Stromal cell of bone marrow (primary cell): ENCODE measurements at places on chromosomes 2 and 18.

GRCh38 chr18:9951022-9951859, 37.4 kb downstream of the VAPA start:
- peak; percentile 45 for DNase-seq

DNA sequence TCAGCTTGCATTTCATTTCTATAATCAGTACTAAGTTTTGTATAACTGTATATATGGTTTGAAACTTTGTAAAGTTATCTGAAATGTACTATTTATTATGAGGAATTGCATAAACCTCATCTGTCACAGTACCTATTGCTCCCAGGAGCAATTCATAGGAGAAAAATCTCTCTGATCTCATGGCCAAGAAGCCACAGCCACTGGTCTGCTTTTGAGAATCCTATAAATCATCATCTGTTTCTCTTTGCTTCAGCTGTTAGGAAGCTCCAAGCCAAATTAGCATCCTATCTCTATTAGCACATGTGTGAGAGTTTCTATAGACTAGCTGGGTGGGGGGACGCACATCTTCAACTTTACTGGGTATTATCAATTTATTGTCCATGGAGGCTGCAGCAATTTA, 210.3 kb downstream of the CYP26B1 start:
- no peak for DNase-seq

- DNase-seq, result no peak
Observed at GRCh38 chr2:26346454-26347053, at the start of gene ADGRF3. Gene ADGRF3, minus strand, starts transcription at chr2:26346789. Its CDS starts 555 bp downstream, at chr2:26346234.

GRCh38 chr2:112482309-112483041, 519 bp downstream of the TTL start:
- no peak for DNase-seq

- DNase-seq, result no peak
Observed at GRCh38 chr2:23448906-23449305, 63.9 kb downstream of the KLHL29 start.

DNA sequence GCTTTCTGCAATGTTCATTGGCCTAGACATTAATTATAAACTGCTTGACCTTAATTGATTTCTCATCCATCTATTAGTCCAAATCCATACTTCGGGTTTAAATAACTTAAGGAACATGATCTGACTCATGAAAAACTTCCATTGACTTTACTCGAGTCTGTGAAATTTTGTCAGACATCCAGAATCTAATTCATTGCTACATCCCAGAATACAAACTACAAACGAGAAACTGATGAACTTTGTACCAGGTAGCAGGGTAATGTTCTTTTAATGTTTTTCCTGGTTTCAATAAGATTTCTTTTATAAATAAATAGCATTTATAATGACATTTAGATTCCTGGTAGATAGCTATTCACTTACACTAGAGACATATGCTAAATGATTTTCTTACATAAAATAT, 36.0 kb upstream of the IKZF2 start:
- DNase-seq, result no peak

DNA sequence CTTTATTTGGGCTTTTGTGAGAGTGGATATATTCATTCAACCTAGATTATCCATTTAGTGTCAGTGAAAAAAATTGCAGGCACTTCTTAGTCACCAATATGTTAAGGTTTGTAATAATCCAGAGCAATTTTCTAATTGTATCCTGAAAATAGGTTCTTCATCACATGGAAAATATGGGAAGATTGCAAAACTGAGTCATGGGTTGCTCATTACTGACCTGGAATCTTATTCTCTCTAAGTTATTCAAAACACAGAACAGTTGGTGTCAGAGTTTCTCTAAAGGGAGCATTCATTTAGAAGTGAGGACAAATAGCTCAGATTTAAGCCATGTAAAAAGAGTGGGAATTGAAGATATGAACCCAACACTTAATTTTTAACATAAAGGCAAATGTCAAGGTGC, 181.3 kb downstream of the IKZF2 start:
- peak; percentile 46 for DNase-seq

DNA sequence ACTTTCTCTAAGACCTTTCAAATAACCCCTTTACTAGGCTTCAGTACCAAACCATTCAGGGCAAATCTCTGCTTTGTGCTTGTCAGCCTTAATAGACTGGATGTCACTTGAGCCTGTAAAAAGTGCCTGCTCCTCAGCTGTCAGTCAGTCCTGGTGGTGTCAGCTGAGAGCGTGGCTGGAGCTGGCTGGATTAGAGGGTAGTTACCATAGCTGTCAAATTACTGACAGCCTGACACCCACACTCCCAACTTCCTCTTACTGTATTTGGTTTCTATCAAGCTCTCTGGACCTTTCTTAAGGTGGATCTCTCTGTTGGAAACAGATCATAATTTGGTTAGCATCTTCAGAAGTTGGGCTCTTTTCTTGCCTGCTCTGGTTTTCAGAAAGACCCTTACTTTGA, 371.4 kb upstream of the ATP5MC3 start:
- DNase-seq, result no peak

DNA sequence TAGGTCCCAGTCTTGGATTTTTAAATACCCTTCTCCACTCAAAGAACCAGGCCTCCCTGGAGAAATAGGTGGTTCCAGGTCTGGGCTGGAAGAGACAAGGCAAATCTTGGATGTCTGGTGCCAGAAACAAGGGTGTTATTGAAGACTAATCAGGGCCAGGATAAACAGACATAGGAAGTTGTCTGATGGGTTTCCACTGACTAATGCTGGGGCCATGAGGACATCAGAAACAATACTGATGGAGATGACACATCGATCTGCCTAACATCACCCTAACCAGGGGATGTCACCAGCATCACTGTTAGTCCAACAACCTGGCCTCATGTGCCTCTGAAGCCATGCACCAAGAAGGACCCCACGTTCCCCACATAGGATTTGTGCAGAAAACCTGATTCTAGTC, 42.5 kb upstream of the GLI2 start:
- DNase-seq, result no peak

GRCh38 chr2:47307066-47307465, 95.9 kb upstream of the MSH2 start:
- no peak for DNase-seq

- no peak for DNase-seq
Observed at GRCh38 chr2:237412988-237413776, 782 bp downstream of the COL6A3 start.

DNA sequence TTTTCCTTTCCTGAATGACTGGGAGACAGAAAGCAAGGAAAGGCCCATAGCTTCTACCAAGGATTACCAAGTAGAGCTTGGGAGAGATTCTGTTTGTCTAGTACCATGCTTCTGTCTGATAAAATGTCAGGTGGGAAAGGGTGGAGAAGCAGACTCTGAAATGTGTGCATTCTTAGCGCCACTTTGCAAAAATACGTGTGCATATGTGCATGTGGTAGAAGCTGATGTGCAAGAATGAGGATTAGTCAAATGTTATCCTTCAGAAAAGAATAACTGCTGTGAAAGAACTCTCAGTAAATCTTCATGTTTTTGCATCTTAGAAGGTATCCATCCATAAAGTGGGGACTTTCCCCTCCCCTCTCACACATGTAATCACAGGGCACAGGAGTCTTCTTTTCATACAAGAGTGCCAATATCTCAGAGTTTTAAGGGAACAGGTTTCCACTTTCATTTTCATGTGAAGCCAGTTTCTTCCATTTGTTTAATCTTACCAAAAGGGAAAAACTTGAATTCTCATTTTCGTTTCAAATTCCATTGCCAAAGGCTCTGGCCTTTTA, 15.4 kb upstream of the DGKD start:
- DNase-seq, result no peak

- DNase-seq, result no peak
Observed at GRCh38 chr18:47898696-47899095, 31.8 kb downstream of the SMAD2 start.

DNA sequence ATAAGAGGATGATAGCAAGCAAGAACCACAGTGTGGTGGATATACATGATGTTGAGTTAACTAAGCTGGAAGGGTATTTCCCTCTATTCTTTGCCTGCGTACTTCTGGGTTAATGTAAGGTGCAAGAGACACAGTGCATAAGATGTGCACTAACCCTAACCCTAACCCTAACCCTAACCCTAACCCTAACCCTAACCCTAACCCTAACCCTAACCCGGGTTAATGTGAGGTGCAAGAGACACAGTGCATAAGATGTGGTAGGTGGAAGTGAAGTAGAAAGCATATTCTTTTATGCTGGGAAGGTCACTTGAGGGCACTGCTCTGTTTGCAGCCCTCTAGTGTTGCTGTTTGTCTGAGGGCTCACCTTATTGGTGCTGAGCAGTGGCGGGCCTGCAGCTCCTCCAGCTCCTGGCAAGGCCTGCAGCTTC, 181.5 kb upstream of the ITGA4 start:
- no peak for DNase-seq

DNA sequence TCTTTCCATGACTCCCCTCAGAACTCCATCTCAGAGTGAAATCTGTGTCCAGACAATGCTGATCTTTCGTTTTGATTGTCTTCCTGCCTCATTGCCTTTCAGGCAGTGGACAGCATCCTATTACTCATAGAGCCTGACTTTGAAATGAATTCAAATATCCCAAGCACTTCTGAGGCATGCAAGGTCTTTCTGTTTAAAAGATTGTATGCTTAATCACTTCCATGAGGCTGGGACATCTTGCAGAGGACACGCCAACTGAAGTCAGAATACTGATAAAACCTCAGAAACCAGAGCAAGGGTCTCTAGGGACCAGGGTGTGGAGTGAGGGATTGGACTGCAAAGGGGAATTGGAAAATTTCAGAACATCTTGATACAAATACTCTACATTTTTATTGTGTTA, 836.5 kb upstream of the ID2 start:
- DNase-seq, result peak; percentile 40

GRCh38 chr2:195813421-195813820, 156.4 kb downstream of the SLC39A10 start:
- no peak for DNase-seq

GRCh38 chr2:88626171-88627054, 851 bp downstream of the EIF2AK3 start:
- DNase-seq, result no peak

DNA sequence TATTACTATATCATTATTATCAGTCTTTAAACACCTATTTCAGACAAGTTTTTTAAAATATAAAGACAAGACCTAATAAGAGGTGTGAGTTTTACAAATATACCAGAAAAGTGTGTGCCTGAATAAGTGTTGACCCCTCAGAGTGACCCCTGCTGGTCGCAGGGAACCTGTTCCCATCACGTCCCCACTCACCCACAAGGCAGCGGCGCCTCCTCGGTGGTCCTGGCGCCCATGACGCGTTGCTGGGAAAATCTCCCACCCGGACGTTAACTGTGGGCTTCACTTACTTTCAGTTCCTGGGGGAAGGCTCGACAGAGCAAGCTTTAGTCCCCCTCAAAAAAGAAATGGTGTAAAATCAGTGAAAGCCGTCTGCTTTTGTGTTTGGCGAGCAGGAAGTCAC, 93.5 kb downstream of the TMEM18 start:
- DNase-seq, result no peak

DNA sequence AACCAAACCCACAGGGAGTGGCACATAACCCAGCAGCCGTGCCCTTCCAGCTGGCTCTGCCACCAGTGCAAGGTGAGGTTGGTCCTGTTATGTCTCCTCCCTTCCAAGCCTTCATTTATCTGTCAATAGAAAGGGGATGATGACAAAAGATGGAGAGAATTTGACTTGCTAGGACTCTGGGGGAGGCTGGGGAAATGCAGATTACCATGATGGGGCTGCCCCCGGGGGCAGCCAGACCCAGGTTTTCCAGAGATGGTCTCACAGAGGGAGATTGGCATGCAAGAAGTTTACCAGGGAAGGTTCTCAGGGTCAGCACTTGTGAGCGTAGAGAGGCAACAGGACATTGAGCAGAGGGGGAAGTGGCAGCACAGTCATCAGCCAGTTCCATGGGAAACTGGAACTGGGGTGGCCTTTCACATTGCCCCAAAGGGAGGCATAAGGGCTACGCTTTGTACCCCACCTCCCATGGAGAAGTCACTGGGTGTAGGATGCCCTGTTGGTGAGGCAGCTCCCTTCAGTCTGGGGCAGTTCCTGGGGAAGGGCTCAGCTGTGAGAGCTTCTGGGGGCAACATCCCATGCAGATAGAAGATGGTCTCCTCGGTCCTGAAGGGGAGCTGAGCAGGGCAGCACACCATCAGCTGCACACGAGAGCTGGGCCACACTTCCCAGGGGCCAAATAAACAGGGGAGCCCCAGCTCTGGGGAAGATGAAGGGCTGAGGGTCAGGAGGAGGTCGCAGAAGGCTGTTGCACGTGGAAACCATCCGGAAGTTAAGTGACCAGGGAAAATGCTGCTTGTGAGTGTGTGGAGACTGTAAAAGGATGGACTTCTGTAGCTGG, 117.8 kb upstream of the EPC2 start:
- no peak for DNase-seq

DNA sequence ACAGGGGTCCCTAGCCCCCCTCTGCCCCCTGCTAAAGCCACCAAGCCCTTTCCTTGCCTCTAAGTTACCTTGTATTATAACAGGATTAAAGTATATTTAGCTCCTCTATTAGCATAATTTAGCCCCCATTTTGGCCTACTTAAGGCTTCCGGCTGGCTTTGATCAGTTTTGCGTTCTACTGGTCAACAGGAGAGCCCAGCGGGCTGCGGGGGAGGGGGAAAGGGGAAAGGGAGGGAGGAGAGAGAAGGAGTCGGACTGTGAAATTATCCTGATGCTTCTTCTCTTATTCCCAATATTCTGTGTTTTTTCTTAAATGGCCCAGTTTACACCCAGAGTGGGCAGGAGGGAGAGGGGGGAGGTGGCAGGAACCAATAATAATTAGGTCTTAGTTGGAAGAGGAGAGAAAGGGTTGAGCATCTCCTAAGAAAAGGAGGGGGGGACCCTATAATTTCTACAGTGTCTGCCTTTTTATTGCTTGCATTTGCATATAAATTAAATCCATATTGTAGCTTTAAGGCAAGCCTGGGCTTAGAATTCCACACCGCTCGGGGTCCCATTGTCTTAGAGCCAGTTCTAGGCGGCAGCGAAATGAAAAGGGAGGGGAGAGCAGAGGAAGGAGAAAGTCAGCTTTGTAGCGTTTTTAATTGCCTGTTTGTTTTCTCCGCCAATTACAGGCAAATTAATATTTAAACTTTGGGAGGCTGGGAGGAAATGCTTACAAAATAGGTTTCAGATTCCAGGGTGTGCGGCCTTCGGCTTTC, 39.6 kb downstream of the EN1 start:
- no peak for DNase-seq

GRCh38 chr2:53646788-53647187, 120.8 kb upstream of the CHAC2 start:
- DNase-seq, result no peak

DNA sequence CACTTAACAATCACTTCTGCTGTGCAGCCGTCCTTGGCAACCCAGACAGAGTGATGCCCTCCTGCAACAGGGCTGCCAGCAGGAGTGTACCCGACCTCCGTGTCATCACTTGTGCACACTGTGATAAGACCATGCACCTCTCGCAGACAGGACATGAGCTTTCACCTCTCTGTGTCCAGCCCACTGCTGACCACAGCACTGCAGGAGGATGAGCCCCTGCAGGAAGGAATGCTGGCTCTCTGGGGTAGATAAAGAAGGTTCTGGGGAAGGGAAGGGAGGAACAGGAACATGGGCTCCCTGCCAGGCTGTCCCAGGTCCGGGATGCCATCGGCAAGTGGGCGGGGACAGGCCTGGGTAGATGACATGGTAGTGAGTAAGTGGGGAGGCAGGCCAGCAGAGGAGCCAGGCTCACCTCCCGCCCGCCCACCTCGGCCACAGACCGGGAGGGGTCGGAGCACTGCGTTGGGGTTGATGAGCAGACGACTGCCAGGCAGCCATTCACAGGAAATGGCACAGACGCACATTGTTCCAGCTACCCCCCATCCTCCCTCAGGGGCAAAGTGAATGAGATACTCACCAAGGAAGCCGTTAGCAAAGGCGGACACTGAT, 18.6 kb upstream of the COL6A3 start:
- peak; percentile 92 for DNase-seq

- DNase-seq, result no peak
Observed at GRCh38 chr2:149612122-149612521, 24.5 kb upstream of the MMADHC start.
